CD4-positive, alpha-beta memory T cell (primary cell): ENCODE measurements at places on chromosomes 1 and 21.
A peak's percentile ranks its signal among the peaks of the same experiment; 100 is the strongest.

GRCh38 chr1:94544706-94545490 is 3.3 kb upstream of the F3 start:
- H3K27me3 ChIP-seq, result peaks cover 6% of the 10 kb centered on the region
- DNase-seq, result no peak
- H3K4me1 ChIP-seq, result peaks cover 10% of the 10 kb centered on the region
- H3K4me3 ChIP-seq, result no peak overlapping the region

DNA sequence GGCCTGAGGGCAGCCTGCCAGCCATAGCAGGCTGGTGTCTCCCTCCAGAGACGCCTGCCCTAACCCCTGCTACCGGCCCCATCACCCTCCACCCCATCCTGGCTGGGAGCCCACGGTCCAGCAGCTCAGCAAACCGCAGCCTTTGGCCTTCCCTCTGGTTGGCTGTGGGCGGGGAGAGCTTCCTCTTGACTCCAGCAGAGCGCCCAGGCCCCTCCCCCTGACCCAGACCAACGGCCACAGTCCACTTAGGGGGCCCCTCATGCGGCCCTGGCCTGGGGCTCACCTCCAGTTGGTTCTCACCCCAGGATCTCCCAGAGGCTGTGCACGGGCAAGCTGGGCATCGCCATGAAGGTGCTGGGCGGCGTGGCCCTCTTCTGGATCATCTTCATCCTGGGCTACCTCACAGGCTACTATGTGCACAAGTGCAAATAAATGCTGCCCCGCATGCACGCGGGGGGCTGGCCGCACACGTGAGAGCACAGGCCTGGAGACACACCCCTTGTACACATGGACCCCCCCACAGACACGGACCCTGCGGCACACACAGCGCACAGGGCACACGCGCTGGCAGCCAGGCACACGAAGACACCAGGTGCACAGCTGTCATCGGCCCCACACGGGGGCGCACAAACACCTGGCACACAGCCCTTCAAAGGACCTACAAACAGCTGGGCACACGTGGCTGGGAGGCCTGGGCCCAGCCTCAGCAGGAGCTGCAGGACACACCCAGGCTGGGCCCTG is 3.1 kb downstream of the SMIM1 start:
- H3K27me3 ChIP-seq, result no peaks in the 10 kb centered on the region
- H3K36me3 ChIP-seq, result peaks cover 14% of the 10 kb centered on the region
- no peak overlapping the region for H3K4me3 ChIP-seq
- peak; percentile 50 for DNase-seq
- H3K27ac ChIP-seq, result no peak overlapping the region

DNA sequence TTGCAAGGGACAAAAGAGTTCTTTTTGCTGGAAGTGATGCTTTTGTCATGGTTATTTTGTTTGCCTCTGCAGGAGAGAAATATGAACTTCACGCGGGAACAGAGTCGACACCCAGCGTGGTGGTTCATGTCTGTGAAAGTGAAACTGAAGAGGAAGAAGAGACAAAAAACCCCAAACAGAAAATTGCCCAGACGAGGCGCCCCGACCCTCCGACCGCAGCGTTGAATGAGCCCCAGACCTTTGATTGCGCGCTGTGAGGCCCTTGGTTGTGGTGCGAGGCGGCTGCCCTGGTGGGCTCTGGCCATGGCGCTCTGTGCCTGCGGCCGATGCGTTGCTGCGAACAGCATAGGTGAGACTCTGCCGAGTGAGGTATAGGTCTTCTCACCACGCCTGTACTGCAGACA is 20.9 kb upstream of the NCMAP start:
- peak overlapping the region; percentile 73 for H3K4me3 ChIP-seq
- peaks cover 22% of the 10 kb centered on the region for H3K36me3 ChIP-seq
- H3K4me1 ChIP-seq, result peaks cover 82% of the 10 kb centered on the region
- no peaks in the 10 kb centered on the region for H3K27me3 ChIP-seq
- peak; percentile 83 for DNase-seq
- peak overlapping the region; percentile 88 for H3K27ac ChIP-seq

DNA sequence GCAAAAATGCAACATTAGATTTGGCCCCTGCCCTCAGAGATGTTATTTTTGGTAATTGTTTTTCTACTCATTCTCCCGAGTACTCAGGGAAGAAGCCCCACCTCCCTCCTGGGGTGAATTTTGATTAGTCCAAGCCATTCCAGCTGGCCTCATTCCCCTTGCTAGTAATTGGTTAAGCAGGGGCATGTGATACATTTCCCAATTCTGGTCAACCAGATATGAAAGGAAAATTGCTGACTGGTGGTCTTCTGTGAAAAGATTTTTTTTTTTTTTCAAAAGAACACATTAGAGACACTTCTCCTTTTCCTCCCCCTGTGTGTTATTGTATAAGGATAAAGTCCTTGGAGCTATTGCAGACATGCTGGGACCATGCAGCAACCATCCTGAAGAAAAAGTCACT is 71.1 kb upstream of the AKT3 start:
- no peak for DNase-seq
- H3K27me3 ChIP-seq, result peaks cover 16% of the 10 kb centered on the region
- H3K27ac ChIP-seq, result no peak overlapping the region

GRCh38 chr1:229436201-229436600 is 2.3 kb upstream of the ACTA1 start:
- DNase-seq, result no peak
- no peak overlapping the region for H3K4me3 ChIP-seq
- H3K27ac ChIP-seq, result no peak overlapping the region
- H3K27me3 ChIP-seq, result peaks cover 21% of the 10 kb centered on the region
- no peaks in the 10 kb centered on the region for H3K36me3 ChIP-seq

GRCh38 chr1:116910379-116911187 is 867 bp downstream of the PTGFRN start:
- no peaks in the 10 kb centered on the region for H3K36me3 ChIP-seq
- peak overlapping the region; percentile 54 for H3K4me3 ChIP-seq
- peaks cover 19% of the 10 kb centered on the region for H3K4me1 ChIP-seq
